ENCODE measurements at places on chromosomes 6 and 20.

DNA sequence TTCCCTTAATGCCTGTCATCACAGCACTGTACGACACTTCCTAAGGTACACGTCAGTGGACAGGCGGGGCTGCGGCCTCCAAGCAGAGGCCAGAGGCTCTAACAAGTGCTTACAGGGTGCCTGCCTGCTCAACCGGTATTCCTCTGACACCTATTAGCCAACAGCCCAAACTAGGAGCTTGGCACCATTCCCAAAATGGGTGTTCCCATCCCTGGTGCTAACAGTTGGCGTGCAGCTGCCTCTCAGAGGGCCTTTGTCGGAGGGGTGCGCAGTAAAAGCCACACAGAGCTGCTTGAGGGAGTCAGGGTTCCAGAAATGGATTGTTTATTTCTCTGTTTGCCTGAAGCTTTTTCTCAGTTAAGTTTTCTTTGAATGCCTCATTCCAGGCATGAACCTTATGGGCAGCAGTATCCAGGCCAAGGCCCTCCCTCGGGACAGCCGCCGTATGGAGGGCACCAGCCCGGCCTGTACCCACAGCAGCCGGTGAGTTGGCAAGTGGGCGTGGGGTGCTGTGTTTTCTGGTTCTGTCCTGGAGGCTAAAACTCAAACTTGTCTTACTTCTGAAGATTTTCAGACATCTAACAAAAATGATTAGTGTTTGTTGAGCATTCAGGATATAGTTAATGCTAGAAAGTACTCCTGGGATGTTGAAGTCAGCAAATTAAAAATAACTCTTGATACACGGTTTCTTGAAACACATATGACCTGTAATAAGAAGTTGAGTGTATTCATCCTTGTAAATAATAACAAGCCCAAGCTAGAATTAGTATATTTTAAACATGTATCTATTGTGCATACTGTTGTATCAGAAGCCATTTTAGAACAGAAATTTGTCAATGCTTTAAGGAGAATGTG lies 124.7 kb downstream of the TMEM242 start:
- DNase-seq: no peak

DNA sequence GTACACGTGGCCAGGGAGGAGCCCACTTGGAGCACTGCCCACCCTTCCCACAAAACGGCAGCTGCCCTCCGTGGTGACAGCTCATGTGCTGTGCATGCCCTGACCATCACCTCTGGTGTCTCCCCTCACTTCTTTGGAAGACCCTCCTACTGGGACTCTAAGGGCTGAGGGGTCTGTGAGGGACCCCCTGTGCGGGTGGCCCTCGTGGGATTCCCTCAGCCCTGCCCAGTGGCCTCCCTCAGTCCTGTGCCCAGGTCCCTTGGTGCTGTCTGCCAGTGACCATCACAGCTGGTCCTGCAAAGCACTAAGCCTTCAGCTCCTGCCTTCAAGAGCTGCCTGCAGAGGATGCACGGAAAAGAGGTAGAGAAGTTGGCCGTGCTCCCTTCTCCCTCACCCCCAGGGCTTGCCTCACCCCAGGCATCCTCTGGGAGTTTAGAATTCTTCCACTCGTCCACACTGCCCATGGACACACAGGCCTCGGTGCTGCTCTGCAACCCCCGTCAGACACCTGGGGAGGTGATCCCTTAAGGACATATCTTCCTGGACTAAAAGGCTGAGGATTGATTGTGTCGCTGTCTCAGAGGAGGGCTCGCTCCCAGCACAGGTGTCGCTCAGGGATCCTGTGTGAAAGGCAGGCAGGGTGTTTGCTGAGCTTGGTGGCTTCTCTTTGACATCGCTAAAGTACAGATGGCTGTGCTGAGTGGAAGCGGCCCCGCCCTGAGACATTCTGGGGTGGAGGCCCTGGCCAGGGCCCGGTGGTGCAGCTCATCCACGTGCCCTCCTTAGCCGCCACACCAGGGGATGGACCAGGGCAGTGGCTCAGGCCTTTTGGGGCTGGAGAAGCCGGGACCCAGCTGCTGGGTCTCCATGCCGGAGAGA lies 119.5 kb upstream of the FRMD1 start:
- no peak for DNase-seq

DNA sequence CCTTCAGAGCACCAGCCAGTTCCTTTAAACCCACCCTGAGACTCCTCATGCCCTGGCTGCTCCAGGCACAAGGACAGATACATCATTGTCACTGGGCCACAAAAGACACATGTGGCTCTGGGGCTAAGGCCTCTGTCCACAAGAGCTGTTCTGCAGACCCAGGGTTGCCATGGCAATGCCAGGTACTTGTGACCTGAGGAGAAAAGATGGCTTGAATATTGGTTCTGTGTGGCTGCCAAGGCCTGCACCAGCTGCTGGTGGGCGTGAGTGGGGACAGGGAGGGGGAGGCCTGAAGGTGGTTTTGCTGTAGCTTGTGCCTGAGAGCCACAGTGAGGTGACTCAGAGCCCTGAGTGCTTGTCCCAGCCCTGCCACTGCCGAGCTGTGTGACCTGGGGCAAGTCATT lies 31.8 kb downstream of the SAYSD1 start:
- no peak for DNase-seq

GRCh38 chr6:80523010-80523409 lies 416.5 kb downstream of the BCKDHB start:
- no peak for DNase-seq

- no peak for DNase-seq
These were observed 5.2 kb upstream of the BPIFA3 start for GRCh38 chr20:33211817-33212424.

GRCh38 chr6:166929542-166930189 lies 26.7 kb downstream of the RNASET2 start:
- DNase-seq: no peak

DNA sequence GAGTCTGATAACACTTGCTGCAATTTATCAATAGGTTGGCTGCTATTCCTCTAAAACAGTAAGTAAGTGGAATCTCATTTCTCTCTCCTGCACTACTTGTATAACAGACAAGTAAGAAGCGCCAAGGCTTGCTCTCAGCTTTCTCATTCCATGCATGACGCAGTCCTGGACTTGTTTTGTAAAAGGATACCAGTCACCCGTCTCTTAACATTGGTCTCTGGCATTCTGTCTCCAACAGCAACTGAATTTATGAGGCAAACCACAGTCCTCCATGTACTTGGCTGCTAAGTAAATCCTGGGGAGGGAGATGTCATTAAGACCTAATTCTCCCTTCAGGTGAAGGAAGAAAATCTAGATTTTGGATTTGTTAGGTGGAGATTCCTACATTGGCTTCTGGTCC lies 115.4 kb downstream of the OPN5 start:
- no peak for DNase-seq

DNA sequence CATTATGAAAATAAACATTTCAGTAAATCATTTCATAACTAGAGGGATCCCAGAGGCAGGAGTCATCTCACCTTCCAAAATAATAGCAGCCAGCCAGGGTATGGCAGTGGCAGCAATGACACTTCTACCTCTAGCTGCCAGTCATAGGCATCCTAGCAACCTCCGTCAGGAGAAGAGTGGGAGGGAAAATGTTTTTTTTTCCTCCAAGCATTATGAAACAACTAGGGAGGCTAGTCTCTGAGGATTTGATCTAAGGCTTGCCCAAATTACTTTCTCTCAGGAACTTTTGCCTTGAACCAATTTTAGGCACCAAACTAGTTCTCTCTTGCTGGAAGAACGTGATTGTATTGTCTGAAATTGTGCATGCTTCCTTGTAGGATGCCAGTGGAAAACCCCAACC lies 208.7 kb upstream of the PREP start:
- DNase-seq: no peak

GRCh38 chr6:169415179-169415578 lies 161.5 kb upstream of the THBS2 start:
- DNase-seq: no peak

DNA sequence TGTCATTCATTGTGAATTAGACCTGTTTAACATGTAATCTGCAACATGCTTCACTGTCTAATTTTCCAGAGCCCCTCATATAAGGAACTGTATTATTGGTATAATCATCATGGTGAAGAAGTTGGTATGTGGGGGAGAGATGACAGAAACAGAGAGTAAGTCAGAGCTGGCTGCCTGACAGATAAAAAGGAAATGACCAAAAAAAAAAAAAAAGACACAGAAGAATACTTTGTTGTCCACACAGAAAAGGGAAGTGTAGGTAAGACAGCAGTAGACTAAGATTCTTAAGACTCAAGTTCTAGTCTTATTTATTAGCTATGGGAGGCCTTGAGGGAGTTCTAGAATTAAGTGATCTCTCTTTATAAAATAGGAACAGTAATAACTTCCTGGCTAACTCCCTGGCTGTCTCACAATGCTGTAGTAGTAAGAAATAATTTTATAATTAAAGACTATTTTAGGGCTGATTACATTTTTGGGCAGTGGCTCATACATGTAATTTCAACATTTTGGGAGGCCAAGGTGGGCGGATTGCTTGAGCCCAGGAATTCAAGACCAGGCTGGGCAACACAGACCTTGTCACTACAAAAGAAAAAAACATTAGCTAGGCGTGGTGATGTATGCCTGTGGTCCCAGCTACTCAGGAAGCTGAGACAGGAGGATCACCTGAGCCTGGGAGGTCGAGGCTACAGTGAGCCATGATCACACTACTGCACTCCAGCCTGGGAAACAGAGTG lies 102.5 kb downstream of the PRL start:
- DNase-seq: no peak

GRCh38 chr6:140960566-140960965 lies 1172.2 kb upstream of the GJE1 start:
- no peak for DNase-seq

DNA sequence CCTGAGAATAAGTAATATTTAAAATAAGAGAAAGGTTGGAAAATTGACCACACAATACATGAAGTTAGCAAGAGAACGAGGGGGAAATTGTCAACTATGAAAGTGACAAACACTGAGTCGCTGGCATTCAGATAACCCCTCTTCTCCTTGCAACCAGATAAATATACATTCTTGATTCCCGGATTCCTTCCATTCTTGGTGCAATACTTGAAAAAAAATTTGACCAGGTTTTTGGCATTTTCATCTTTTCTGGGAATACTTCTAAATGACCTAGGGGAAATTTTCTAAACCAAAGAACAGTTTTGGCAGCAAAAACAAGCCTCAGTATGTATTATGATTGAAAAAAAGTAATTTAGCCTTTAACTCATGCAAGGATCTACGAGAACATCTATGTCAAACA lies 164.0 kb downstream of the PDE7B start:
- no peak for DNase-seq

- DNase-seq: no peak
These were observed 37.9 kb downstream of the GPX5 start for GRCh38 chr6:28563430-28564095.

DNA sequence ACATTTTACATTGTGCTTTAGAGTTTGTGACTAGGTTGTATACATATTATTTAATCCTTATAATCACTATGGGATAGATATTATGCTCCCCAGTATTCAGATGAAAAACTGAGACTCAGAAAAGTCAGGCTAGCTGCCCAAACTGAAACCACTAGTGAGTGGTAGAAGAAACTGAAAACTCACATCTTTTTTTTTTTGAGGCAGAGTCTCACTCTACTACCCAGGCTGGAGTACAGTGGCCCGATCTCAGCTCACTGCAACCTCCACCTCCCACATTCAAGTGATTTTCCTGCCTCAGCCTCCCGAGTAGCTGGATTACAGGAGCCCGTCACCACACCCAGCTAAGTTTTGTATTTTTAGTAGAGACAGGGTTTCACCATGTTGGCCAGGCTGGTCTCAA lies 22.2 kb downstream of the RNF24 start:
- DNase-seq: peak; percentile 23

- DNase-seq: no peak
These were observed 7.5 kb downstream of the BEND3 start for GRCh38 chr6:107107791-107108190.
